Omental fat pad (tissue), 4 donors: ENCODE measurements at places on chromosomes 13 and 19. TPM values are rescaled to one million over a fixed set of nuclear protein-coding genes. Genes with fewer than 3 reads are reported as not detected.

- no peak for DNase-seq
Measured at GRCh38 chr13:91362908-91363307, 15.4 kb downstream of the MIR17HG start.

DNA sequence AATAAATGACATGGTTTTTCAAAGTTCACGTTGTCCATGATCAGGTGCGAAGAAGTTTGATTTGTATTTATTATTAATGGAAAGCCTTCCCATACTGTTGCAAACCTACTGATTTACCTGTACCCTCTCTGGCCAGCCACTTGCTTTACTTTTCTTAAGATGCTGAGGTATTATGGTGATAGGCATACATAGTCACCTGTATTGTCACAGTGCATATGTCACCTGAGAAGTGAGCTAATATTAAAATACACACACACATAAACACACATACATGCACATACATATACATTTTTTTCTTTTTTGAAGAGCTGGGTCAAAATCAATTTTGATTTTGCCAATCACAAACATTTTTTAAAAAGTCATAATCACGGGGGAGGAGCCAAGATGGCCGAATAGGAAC, 72.1 kb downstream of the RNASEH2B start:
- DNase-seq, result no peak

ZNF175 gene
- 4.1 TPM for total RNA-seq

DNA sequence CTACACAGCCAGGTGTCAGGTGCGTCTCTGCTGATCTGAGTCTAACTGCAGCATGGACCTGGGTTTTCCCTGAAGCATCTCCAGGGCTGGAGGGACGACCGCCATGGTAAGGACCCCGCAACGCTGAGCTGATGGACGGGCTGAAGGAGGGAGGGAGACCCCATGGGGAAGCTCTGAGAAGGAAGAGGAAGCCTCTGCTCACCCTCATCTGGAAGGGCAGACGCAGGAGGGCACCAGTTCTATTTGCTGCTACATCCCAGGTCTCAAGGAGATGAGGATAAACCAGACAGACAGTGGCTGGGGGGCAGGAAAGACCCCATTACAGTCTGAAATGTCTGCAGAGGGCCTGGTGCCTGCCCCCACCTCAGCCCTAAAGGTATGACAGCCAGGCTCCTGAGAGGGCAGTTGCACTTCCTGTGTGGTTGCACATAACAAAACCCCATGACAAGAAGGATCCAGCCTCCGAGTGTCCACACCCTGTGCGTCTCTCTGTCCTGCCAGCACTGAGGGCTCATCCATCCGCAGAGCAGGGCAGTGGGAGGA, at the start of gene LILRA2:
TSS of gene LILRA2 (plus strand) at position 461 of the 543 bp plus-strand sequence. CDS start 89 bp downstream, outside the sequence.
- DNase-seq, result no peak

ZNF569 gene
- 5.8 TPM for total RNA-seq

GJB6 gene
- total RNA-seq, result not detected

- no peak for DNase-seq
Measured at GRCh38 chr19:18432275-18433014, 5.5 kb downstream of the ISYNA1 start.
